GM20000 (cell line): ENCODE measurements at places on chromosomes 4 and X.

DNA sequence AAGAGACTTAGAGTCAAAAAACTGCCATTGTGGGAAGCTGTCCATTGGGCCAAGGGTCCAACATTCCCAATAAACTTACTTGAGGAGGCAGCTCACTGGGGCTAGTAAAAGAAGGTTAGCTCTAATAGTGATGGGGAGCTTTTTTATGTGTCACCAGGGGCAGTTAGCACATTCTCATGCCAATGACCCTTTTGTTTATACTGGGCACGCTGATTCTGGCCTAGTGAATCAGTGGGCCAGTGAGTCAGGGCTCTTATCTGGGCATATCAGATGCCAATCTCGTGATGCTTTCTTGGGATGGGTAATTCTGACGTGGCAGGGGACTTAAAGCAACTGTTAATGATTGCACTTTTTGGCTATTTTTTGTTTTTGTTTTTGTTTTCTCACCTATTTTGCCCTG, 27.8 kb downstream of the TCEAL1 start:
- no peak for DNase-seq

DNA sequence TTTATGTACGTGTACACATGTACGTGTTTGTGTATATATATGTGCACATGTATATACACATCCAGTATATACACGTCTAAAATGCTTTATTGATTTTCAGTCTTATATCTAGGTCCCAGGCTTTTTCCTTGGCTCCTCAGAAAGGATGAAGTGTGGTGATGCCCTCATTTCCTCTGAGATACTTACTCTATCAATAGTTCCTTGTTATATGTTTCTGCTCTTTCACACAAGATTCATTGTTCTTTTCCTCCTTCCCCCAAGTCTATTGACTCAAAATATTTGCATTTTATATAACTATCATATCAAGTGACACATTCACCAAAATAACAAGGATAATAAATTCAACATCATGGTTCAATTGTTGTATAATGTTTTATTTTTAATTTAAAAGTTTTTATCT, 359.2 kb downstream of the EPHA5 start:
- DNase-seq: no peak

- DNase-seq: no peak
Measured at GRCh38 chr4:70559924-70560323, 32.1 kb upstream of the AMBN start.

DNA sequence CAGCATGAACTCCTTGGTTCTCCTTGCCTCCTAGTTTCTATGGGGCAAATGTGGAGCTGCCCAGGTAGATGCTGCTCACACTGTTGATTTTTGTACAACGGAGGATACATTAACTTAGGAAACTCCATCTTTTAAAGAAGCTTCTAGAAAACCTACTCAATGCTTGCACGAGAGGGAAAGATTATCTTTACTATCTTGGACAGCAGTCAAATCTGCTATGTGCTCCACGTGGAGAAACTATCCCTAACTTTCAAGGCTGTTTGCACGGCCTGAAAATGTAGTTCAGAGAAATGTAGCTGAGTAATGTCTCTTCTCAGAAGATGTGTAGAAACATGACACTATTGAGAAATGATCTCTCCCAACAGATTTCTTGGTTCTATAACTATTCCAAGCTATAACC, 1530.9 kb upstream of the PABPC4L start:
- DNase-seq: no peak

GRCh38 chr4:82585690-82586435, 24.1 kb upstream of the TMEM150C start:
- no peak for DNase-seq

GRCh38 chr4:104749062-104749461, 254.4 kb upstream of the CXXC4 start:
- no peak for DNase-seq

DNA sequence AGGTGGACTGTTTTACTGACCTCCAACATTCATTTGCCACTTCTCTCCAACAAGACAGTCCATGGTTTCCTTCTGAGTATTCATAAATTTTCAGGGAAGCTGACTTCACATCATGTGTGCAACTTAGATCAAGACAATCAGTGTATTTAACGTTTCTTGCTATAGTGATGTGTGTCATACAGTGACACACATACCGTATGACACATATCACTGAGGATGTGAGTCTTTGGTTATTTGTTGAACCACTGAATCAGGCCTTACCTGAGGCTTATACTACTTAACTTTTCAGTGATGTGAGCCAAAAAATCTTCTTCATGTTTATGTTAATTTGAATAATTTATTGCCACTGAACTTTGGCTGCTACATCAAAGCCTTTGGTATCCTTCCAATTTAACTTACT, 166.8 kb downstream of the BMPR1B start:
- DNase-seq: no peak

DNA sequence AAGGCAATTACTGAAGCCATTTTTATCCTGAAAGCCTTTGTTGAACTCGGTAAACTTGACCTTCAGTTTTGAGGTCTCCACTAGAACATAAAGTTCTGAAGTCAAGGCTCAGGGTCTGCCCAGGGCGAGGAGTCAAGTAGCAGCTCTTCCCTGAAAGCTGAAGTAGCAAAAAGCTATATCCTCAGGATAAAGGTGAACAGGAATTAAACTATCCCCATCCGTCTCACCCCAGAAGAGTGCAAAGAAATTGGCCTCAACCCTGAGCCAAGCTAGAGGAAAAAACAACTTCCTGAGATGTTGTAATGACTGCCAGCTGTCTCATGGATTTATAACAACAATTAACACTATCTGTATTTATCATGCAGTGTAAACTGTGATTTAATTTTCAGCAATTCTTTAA, 590.8 kb downstream of the SPRY1 start:
- no peak for DNase-seq

GRCh38 chr4:54543088-54543795, 114.5 kb upstream of the KIT start:
- DNase-seq: no peak

GRCh38 chrX:119685225-119686066, 7.5 kb downstream of the SEPTIN6 start:
- no peak for DNase-seq

DNA sequence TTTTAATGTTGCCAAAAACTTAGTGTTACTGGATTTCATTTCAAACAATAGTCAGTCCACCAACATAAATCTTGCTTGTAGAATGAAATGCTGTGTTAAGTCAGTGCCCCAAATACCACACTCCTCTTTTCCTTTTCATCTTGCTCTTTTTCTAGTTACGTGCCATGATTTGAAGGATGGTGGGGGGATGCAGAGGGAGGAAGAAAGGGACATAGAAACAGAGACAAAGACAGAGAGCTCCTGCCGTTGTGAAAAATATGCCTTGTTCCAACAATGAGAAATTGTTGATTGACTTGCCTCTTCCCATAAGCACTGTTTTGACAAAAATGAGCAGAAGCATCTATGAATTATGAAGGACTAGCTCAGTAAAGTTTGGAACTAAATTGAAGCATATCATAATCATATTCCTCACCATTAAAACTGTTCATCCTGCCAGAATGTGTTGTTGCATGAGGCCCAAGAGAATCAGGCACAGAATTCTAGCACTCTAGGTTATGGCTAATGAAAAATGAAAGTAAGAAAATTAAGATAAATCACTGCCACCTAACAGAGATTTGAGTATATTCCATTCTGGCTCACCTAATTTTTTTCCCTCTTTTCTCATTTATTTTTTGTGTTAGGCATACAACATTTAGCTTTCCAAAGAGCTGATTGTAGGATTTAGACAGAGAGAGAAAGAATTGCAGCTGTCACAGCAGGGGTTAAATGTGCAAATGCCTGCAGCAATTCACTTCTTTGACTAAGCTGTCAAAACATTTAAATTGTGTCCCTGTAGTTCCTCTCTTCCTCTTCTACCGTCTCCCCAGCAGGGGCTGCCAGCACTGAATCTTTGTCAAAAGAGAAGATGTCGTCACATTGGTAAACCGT, 111.6 kb upstream of the PTPN13 start:
- no peak for DNase-seq

DNA sequence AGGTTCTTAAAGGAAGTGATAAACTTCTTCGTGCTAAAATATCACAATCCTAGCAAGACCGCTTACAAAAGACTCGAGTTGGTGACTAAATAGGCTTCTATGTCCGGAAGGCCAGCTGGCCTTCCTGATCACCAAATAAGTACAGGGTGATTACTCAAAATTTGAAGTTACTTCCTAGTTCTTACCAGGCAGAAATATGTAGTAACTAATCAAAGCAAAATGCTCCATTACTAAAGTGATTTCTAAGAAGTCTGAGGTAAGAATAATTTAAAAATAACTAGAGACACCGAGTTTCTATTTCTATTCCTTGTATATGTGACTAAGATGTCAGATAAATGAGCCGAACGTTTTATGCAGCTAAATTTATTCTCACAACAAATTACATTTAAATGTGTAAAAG, 62.2 kb downstream of the NSUN7 start:
- DNase-seq: no peak

GRCh38 chr4:74635074-74635473, 159.2 kb downstream of the BTC start:
- DNase-seq: no peak

DNA sequence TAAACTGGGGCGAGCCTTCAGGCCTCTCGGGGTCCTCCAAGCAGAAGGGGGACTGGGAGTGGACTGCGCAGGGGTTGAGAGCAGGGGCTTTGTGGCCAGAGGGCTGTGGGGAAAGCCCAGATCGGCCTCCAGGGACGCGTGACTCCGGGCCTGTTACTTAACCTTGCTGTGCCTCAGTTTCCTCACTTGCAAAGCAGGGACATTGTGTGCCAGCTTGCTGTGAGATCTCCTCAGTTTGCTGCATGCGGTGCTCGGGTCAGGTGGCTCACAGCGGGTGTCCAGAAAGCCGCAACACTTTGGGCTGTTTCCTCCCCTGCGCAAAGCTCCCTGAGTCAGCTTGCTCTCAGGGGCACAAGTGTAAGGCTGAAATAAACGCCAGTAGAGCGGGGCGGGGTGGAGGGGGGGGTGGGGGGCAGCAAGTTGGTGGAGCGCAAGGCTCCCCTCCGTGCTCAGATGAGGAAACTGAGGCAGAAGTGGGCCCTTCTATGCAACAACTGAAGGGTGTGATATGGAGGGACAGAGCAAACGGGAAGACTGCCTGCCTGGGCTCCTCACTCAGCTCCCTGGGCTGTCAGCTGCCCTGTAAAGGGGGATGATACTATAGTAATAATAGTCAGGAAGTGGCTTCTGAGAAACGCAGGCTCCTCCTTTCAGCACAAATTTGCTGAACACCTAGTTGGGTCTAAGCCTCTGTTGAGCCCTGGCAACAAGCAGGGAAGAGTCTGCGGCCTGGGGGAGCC, 101.0 kb downstream of the HMX1 start:
- no peak for DNase-seq

GRCh38 chr4:39490322-39490721, 31.5 kb downstream of the LIAS start:
- no peak for DNase-seq

- DNase-seq: peak; percentile 45
Measured at GRCh38 chrX:55342533-55343501, 78.1 kb upstream of the PAGE3 start.
